ENCODE measurements at places on chromosomes 4 and X. TPM values are rescaled to one million over a fixed set of nuclear protein-coding genes. Genes with fewer than 3 reads are reported as not detected.
A peak's percentile ranks its signal among the peaks of the same experiment; 100 is the strongest.

DNA sequence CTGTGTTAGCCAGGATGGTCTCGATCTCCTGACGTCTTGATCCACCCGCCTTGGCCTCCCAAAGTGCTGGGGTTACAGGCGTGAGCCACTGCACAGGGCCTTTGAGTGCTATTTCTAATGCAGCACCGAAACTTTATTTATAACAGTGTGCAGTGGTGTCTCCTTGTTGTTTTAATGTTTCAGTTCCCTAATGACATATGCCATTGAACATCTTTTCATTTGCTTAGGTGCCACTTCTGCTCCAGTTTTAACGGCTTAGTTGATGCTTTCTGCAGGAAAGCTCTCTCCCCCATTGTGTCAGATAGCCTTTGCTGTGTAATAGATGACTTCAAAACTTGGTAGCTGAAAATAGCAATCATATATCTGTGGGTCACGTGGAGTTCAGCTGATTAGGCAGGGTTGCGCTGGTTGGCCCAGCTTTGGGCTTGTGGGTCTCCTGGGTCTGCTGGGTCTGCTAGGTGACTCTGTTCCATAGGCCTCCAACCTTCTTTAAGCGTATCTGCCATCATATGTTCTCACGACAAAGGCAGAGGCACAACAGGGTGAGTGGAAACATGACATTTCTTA, 76.4 kb upstream of the SHISA3 start:
- no peak for DNase-seq

DNA sequence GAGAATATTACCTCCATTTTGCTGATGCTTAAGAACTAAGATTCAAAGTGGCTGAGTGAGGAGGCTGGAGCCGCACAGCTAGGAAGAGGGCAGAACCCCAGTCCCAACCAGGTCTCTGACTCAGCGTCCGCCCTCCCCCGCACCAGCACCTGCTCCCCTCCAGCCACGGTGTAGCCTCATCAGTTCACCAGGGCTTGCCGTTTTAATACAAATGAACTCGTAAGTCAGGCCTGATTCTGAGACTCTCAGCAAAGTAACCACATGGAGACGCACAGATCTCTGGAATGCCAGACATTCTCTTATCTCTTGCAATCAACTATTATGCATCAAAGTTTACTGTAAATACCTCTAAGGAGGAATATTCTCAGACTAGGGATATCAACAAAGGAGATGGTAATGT, 52.4 kb downstream of the ENPP6 start:
- no peak for DNase-seq

DNA sequence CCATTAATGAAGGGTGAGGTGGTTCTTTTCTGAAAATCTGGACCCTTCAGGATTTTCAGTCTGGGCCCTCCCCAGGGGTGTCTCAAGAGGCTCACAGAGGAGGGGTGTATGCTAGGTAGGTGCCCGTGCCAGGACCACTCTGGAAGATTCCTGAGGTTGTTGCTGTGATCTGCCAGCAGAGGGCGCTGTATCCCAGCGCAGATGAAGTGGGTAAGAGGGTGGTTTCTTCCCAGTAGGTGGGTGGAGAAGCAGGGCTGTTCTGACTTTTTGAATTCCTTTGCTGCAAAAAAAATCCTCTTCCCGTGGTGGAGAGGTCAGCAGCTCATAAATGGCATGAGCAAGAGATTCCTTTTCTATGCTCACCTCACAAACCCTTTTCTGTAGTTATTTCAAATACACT, 51.1 kb downstream of the SCML1 start:
- DNase-seq = peak; percentile 19

- DNase-seq = no peak
These were observed 15.0 kb upstream of the OTUD4 start for GRCh38 chr4:145195167-145195952.

- DNase-seq = no peak
These were observed 41.8 kb downstream of the OCRL start for GRCh38 chrX:129581904-129582303.

- no peak for DNase-seq
These were observed 96.0 kb upstream of the RAB40AL start for GRCh38 chrX:102840871-102841705.

- DNase-seq = no peak
These were observed 134.1 kb upstream of the CPXCR1 start for GRCh38 chrX:88612870-88613329.

- no peak for DNase-seq
These were observed 20.8 kb downstream of the PITX2 start for GRCh38 chr4:110602061-110602460.

GRCh38 chrX:136585262-136585661, 53.2 kb downstream of the VGLL1 start:
- no peak for DNase-seq

DNA sequence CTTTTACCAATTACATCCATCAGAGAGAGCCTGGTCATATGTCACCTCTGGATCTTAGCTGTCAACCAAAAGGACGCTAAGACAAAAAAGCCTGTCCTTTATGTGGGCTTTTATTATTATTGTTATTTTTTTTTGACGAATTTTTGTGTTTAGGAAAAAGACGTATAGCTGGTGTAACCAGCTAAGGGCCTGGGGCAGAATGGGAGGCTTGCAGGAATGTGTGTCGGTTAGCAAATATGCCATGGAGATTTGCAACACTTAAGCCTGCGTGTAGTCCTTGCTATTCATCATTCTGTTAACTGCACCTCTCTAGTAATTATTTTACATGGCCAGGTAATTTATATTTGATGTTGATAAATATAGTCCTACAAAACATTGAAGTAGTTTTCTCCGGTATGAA, 93.5 kb downstream of the TACR3 start:
- no peak for DNase-seq

GRCh38 chrX:136146614-136147314, 569 bp upstream of the FHL1 start:
- DNase-seq = peak; percentile 26

DNA sequence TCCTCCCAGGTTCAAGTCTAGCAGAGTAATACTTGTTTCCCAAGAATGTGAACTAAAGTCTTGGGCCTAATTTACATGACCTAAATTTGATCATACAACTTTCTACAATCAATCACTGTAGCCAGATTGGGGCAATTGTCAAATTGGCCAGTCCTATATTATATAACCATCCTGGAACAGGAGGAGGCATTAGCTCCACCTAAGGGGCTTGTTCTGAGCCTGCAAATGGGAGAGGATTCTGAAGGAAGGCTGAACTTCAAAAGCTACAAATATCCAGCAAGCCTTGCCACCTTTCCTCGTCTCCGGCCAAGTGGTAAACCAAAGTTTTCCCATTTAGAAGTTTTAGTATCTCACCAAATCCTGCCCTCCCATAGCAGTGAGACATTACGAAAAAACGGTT, 1289.6 kb upstream of the TENM3 start:
- no peak for DNase-seq

DNA sequence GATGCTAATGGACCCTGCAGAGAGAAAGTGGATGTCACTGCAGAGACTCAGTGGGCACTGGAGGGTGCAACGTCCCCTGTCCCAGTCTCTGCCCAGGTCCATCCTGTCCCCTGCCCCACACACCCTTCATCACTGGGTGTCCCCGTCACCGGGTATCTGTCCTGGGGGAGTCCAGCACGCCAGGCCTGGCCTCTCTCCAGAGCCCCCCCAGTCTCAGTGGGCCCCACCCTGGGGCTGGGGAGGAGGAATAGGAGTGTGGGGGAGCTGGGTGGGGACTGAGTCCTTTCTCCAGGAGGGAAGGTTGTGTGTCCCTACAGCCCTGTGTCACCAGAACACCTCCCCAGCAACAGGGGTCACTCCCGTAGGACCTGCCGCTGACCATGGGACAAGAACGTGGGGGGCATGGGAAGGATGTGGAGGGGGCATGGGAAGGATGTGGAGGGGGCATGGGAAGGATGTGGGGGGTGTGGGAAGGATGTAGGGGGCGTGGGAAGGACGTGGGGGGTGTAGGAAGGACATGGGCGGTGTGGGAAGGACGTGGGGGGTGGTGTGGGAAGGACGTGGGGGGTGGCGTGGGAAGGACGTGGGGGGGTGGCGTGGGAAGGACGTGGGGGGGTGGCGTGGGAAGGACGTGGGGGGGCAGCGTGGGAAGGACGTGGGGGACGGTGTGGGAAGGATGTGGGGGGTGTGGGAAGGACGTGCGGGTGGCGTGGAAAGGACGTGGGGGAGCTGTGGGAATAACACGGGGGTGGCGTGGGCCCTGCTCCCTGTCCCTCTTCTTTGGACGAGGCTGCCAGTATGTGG, 21.0 kb upstream of the SPON2 start:
- DNase-seq = peak; percentile 21

- DNase-seq = no peak
These were observed 60.8 kb downstream of the ZNF732 start for GRCh38 chr4:244471-244870.

- no peak for DNase-seq
These were observed 68.2 kb downstream of the ZNF827 start for GRCh38 chr4:145870155-145871020.

BANK1 gene
- 0.35 TPM for total RNA-seq

CD38 gene
- 4.4 TPM for total RNA-seq

LPAR4 gene
- total RNA-seq = not detected

CYTL1 gene
- not detected for total RNA-seq
